ENCODE measurements at places on chromosomes 7 and 10.

GRCh38 chr10:19931894-19932590, 115.8 kb downstream of the PLXDC2 start:
- DNase-seq = no peak

DNA sequence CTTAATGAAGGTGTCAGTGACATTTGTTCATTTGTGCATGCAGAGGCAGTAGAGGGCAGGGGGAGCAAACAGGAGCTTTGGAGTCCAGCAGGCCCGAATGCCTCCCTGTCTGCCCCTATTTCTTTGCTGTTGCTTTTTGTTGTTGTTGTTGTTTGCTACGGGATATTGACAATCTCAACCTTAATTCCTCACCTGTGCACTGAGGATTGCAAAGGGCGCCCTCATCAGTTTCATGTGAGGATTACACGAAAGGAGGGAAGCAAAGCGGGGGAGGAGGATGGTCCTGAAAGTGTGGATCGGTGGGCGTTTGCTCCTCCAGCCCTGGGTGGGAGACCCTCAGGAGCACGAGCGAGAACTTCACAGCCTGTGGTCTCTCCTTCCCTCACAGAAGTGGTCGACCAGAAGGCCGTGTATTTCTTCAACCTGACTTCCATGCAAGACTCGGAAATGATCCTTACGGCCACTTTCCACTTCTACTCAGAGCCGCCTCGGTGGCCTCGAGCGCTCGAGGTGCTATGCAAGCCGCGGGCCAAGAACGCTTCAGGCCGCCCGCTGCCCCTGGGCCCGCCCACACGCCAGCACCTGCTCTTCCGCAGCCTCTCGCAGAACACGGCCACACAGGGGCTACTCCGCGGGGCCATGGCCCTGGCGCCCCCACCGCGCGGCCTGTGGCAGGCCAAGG, 9.6 kb downstream of the GDF10 start:
- no peak for DNase-seq

GRCh38 chr7:32479574-32480200, 10.5 kb downstream of the LSM5 start:
- peak; percentile 43 for DNase-seq

- no peak for DNase-seq
These were observed 93.7 kb downstream of the SEMA3A start for GRCh38 chr7:84100866-84101265.

- DNase-seq = no peak
These were observed 24.7 kb downstream of the STAM start for GRCh38 chr10:17668435-17669184.
